ENCODE measurements at places on chromosomes 1 and 21.

- DNase-seq: no peak
Measured at GRCh38 chr1:91674107-91674506, 173.5 kb downstream of the CDC7 start.

DNA sequence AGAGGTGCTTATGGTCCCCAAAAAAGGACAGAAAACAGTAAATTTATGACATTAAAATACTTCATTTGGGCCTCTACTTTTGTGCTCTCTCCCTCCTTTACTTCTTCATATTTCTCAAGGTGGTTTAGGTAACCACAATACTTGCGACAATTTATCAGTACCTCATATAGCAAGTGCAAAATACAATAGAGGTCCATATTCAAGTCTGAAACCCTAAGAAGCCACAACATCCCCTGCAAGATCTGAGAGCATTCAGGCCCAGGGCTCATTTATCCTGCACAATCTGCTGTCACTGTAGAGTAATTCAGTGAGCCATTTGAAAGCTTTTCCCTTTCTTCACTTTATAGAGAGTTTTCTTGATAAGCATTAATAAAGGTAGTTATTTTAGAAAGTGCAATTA, 24.2 kb upstream of the ATP6V1G3 start:
- DNase-seq: no peak

DNA sequence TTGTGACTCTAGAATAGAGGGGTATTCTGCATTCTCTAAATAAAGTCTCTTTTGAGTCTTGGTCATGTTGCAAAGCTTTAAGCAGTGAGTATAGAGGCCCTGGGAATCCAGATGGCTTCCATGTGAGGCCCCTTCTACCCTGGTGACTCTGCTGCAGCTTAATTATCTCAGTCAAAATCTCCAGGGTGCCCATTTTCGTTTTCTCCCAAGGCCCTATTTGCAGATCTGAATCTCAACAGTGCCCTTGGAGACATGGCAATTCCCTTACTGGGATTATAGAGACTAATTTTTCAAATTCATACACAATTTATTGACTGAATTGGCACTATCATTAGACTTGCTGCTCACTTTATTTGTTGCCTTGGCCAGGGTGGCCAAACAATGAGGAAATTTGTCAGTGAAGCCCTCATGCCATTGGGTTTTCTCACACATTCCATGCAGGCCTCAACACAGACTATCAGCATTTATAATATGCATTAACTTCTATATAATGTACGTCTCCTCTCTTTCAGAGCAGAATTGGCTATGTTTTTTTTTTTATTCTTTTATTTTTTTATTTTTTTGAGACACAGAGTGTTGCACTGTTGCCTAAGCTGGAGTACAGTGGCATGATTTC, 35.1 kb downstream of the PROX1 start:
- no peak for DNase-seq

DNA sequence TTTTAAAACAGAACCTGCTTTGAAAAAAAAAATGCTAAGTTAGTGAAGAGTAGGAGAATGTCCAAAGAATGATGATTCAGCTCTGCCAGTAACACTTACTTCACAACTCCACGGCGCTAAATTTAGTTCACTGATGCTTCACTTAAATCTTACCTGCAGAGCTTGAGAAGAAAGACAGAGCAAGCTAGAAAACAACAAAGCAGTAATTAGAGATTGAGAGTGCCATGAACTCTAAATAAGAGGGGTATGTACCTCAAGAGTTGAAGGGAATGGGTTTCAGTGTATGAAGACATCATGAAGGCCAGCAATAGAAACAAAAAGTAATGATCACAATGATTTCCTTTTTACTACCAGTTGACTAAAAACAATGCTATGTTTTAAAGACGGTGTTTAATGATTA, 32.8 kb downstream of the EPRS1 start:
- no peak for DNase-seq

DNA sequence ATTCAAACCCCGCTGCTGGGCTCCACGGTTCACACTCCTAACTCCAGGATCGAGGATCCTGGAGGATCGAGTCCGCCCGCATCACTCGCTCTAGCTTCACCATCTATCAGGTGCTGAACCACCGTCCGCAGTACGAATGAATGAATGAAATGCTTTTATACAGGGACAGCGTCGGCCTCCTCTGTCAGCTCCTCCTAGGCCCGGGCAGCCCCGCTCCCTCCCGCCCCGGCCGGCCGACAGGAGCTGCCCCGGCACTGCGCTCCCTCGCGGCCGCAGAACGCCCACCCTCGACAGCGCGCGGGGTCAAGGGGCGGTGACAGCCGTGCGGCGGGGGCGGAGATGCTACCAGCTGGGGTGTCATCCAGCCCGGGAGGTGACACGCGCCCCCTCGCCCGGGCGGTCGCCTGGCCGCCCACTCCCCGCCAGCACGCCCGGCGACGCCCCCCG, 520 bp downstream of the ZBTB17 start:
- DNase-seq: peak; percentile 74

DNA sequence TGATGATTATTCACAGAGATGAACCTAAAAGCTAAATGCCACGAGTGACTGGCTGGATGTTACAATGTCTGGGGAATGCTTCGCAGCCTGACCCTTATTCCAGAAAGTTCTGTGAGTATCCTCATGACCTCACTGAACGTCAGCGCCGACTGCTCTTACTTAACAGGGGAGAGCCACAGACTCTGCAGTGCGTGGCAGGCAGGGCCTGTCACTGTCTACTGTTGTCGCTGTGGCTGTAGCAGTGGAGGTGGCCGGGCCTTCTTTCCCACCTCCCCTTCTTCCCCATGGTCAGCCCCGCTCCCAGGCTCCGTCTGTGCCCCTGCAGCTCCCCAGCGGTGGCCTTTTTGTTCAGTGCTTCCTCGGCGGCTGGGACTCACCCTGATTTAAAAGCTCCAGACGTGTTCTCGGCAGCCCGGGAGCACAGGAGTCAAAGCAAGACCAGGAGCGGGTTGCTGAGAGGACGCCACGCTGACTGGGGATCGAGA, 52.2 kb upstream of the TARBP1 start:
- DNase-seq: no peak

DNA sequence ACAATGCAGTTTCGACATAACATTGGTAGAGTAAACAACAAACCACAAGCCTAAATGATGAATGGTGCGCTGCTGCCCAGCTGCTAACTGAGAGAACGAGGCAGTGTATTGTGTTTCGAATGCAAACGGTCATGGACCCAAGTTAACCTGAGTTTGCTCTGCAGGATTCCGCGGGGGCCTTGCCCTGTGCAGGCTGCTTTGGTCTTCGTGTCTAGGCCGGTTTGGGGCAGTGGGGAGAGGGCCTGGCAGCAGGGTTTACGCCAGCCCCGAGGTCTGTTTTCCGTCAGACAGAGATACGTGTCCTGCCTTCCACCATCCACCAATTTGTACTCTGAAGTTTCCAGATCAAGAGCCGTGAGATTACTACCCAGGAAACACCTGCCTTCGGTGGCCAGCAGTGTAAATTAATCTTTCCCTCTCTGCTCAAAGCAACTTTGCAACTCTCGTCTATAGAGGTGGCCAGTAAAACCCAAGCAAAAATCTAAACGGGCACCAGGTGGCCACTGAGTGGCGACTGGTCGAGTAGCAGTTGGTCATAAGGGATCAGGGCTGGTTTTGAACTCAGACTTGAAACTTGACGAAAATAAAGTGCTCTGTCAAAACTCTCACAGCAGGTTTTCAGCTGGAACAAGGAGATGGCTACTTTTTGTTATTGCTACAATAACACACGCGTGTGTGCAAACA, 6.3 kb upstream of the PRDM15 start:
- no peak for DNase-seq

- DNase-seq: peak; percentile 41
Measured at GRCh38 chr1:231625975-231626534, 535 bp upstream of the DISC1 start.

GRCh38 chr1:225660544-225660946, 7.6 kb upstream of the ENAH start:
- no peak for DNase-seq

DNA sequence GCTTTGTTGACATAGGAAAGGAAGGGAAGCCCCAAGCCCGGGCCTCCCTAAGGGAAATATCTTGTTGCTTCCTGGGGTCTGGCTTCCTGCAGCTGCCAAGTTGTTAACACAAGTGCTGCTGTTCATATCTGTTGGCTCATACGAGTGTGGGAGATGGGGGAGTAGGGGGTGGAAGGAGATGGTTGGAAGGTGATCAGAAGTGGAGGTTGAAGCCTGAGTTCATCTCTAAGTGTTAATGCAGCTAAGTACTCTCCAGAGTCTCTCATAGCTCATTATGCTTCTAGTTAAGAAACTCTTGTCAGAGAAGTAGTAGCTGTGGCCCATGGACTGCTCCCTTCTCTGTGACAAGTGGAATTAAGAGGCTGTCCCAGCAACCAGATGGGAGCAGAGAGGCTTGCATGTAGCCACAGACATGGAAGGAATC, 319.2 kb upstream of the SPAG17 start:
- no peak for DNase-seq

GRCh38 chr1:21879928-21880618, 57.0 kb downstream of the HSPG2 start:
- no peak for DNase-seq

- DNase-seq: no peak
Measured at GRCh38 chr1:155022927-155023236, 10.7 kb downstream of the DCST2 start.

DNA sequence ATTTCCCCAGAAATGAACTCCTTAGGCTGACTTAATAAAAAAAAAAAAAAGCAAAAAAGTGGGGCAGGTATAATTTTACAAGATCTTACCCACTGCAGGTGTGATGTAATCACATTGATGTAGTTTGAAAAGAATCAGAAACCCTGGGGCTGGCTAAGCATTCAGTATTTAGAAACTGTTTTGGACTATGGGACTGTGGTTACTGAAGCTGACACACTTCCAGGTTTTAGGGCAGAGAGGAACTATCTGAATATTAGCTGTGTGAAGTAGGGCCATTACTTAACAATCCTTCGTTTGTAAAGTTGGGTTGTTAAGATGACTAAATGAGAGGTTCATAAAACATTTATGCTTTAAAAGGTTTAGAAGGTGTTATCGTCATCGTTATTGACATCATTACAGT, 165.3 kb downstream of the FASLG start:
- no peak for DNase-seq

DNA sequence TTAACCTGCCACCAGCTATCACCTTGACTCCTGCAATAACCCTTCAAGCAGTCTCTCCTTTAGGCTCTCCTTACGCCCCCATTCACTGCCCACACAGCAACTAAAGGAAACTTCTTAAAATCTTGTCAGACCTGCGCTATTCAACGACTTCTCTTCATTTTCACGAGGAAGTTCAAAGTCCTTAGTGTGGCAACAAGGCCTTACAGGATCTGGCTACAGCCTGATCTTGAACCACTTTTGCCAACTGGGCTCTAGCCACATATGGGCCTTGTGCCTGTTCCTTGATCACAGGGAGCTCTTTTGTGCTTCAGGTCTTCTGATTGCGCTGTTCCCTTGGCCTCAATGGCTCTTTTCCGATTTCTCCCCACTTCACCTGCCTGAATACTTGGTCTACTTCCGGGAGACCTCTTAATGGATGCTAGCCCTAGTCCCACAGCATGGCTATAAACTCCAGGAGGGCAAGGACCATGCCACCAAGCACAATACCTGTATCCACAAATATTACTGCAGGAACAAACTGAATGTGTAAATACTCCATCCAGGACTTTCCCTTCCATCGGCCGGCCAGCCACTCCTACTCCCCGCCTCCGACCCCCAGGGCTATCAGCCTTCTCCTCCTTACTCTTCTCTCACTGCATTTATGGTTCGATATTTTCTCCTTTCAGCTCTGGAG, 2.3 kb upstream of the CTNNBIP1 start:
- no peak for DNase-seq

DNA sequence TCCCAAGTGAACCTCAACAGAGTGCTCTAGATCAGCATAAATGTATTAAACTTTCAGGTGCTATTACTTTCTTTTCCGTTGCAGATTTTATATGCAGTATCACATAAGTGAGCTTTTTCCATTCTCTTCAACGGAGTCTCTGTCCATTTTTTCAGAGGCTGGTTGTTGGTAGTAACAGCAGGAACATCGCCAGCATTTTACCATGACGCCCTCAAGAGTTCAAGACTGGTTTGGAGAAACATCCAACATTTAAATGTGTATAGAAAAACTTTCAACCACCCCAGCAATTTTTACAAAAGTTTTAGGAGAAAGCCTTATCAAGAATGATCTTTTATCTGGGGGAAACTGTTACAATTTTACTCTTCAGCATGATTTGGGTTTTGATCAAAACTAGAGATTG, 117.0 kb downstream of the TGFB2 start:
- no peak for DNase-seq

DNA sequence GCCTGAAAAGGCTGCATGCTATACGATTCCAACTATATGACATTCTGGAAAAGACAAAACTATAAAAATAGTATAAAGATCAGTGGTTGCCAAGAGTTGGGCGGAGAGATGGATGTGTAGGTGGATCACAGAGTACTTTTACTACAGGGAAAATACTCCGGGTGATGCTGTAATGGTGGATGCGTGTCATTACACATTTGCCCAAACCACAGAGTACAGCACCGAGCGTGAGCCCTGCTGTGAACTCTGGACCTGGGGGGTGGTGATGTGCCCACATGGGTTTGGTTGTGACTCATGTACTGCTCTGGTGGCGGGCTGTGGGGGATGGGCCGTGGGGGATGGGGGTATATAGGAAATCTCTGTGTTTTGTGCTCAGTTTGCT, 162.7 kb upstream of the COL6A1 start:
- peak; percentile 8 for DNase-seq

- DNase-seq: no peak
Measured at GRCh38 chr21:23316190-23316589, 2291.1 kb downstream of the MRPL39 start.

DNA sequence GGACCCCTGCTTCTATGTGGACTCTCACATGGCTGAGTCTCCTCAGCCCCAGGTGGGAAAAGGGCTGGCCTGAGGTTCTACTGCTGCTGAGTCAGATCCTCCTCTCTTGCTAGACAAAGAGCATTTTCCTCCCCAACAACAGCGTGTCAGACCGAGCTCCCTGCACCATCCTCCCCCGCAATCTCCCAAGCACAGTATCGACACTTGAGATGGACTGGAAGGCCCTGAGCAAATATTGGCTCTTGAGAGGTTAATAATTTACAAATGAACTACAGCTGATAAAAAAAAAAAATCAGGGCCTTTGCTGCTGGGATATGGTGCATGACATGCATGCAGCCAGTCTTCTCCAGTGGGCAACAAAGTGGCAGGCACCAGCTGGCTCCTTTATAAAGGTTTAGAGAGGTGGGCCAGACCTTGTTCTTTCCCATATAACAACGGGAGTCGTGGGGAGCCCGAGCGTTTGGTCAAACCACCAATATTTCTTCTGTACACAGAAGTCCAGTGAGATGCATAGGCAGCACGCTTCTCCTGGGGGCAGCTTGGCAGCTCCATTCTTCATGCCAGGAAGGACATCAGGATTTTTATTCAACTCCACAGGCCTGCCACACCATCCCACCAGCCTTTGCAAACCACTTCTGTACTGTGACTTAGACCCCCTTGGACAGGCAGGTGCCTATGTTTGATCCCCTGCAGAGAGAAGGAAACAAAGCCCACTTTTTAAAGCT, 55.4 kb upstream of the CAMK1G start:
- DNase-seq: no peak
